ENCODE measurements at places on chromosomes 4 and X.
A peak's percentile ranks its signal among the peaks of the same experiment; 100 is the strongest.

- H3K36me3 ChIP-seq, result no peaks in the 10 kb centered on the region
- H3K4me1 ChIP-seq, result peaks cover 16% of the 10 kb centered on the region
- H3K4me3 ChIP-seq, result no peak overlapping the region
- no peaks in the 10 kb centered on the region for H3K27me3 ChIP-seq
- no peak for DNase-seq
- H3K27ac ChIP-seq, result no peak overlapping the region
These were observed 800.5 kb upstream of the DIAPH2 start for GRCh38 chrX:95884186-95884585.

DNA sequence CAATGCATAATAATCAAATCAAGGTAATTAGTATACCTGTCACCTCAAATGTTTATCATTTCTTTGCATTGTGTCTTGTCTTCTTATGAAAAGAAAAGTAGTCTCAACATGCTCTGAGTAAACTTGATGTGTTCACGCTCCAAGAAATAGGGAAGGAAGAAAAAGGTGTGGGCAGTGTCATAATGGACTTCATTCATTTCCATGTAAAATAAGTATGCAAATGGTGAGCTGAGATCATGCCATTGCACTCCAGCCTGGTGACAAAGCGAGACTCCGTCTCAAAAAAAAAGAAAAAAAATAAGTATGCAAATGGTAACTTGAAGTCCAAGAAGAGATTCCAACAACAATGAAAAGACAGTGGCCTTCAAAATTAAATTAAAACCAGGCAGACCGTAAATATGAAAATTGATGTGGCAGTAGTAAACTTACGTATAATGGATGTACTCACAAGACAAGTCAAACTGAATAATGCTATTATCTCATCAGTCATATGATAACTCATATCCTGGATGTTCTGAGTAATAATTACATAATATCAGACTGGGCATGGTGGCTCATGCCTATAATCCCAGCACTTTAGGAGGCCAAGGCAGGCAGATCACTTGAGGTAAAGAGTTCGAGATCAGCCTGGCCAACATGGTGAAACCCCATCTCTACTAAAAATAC is 6.0 kb upstream of the CWH43 start:
- H3K4me3 ChIP-seq, result no peak overlapping the region
- H3K4me1 ChIP-seq, result no peaks in the 10 kb centered on the region
- no peak overlapping the region for H3K27ac ChIP-seq

- H3K27me3 ChIP-seq, result no peaks in the 10 kb centered on the region
- no peak overlapping the region for H3K27ac ChIP-seq
- peaks cover 7% of the 10 kb centered on the region for H3K4me1 ChIP-seq
- no peak for DNase-seq
These were observed 49.1 kb downstream of the STAG2 start for GRCh38 chrX:124010566-124010965.

GRCh38 chr4:113131621-113132020 is 82.2 kb downstream of the ANK2 start:
- no peak for DNase-seq
- H3K36me3 ChIP-seq, result no peaks in the 10 kb centered on the region
- H3K27me3 ChIP-seq, result no peaks in the 10 kb centered on the region
- H3K4me3 ChIP-seq, result no peak overlapping the region
- H3K27ac ChIP-seq, result no peak overlapping the region

- DNase-seq, result no peak
- H3K27ac ChIP-seq, result no peak overlapping the region
- no peak overlapping the region for H3K4me3 ChIP-seq
- H3K36me3 ChIP-seq, result no peaks in the 10 kb centered on the region
- H3K27me3 ChIP-seq, result peaks cover 6% of the 10 kb centered on the region
These were observed 233.3 kb downstream of the NDST4 start for GRCh38 chr4:114879916-114880669.

GRCh38 chrX:155747520-155747919 is 133.6 kb upstream of the VAMP7 start:
- no peak for DNase-seq
- H3K4me1 ChIP-seq, result peaks cover 9% of the 10 kb centered on the region
- no peak overlapping the region for H3K4me3 ChIP-seq
- H3K36me3 ChIP-seq, result no peaks in the 10 kb centered on the region
- H3K27me3 ChIP-seq, result no peaks in the 10 kb centered on the region

DNA sequence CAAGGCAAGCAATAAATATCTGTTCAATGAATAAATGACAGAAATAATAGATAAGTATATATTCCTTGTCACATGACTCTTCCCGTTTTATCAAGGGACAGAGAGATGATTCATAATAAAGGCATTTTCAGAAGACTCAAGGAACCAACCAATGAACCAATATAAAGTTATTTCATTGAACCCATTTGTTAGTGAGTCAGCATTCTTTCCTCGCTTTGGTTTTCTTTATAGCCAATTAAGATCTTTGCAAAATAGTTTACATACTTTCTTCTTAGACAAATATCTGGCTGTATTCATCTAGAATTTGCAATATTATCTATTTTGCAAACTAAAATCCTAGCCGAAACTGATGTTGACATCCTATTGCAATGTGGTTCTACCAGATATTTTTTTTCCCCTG is 269.4 kb downstream of the IL15 start:
- H3K27ac ChIP-seq, result peak overlapping the region; percentile 80
- DNase-seq, result no peak
- no peaks in the 10 kb centered on the region for H3K27me3 ChIP-seq
- peaks cover 6% of the 10 kb centered on the region for H3K36me3 ChIP-seq
- H3K4me1 ChIP-seq, result peaks cover 26% of the 10 kb centered on the region

Data from mesothelial cell of epicardium (in vitro differentiated cells).